ENCODE measurements at places on chromosomes 12 and 14. TPM values are rescaled to one million over a fixed set of nuclear protein-coding genes. Genes with fewer than 3 reads are reported as not detected.

The RXYLT1 gene
- 11.9 TPM for total RNA-seq

The AMN gene
- total RNA-seq, result not detected

The KERA gene
- 0.31 TPM for total RNA-seq

The TBX3 gene
- 1.9 TPM for total RNA-seq

The WDHD1 gene
- 11.9 TPM for total RNA-seq

The SLC48A1 gene
- total RNA-seq, result 8.1 TPM

The CPNE6 gene
- 27.2 TPM for total RNA-seq

The SLC25A47 gene
- not detected for total RNA-seq

The SOAT2 gene
- total RNA-seq, result not detected

The BDKRB2 gene
- 0.31 TPM for total RNA-seq

The ENDOU gene
- total RNA-seq, result not detected

The CAND1 gene
- 337 TPM for total RNA-seq

The CSRP2 gene
- 280 TPM for total RNA-seq

The OASL gene
- total RNA-seq, result not detected
